ENCODE measurements at places on chromosomes 1 and 21.

DNA sequence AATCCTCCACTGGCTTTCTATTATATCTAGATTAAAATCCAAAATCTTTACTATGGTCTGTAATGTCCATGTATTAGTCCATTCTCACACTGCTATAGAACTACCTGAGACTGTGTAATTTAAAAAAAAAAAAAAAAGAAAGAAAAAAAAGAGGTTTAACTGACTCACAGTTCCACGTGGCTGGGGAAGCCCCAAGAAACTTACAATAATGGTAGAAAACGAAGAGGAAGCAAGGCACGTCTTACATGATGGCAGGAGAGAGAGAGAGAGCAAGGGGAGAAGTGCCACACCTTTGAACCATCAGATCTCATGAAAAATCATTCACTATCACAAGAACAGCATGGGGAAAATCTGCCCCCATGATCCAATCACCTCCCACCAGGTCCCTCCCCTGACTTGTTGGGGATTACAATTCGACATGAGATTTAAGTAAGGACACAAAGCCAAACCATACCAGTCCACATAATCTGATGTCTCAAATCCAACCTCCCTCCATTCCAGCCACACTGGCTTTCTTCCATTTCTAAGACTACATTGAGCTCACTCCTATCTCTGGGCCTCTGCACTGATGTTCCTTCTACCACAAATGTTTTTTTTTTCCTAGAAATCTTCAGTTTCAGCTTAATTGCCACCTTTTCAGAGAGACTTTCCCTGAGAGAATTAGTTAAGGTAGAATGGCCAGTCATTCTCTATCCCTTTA is 92.4 kb downstream of the EIF4G3 start:
- DNase-seq: no peak

DNA sequence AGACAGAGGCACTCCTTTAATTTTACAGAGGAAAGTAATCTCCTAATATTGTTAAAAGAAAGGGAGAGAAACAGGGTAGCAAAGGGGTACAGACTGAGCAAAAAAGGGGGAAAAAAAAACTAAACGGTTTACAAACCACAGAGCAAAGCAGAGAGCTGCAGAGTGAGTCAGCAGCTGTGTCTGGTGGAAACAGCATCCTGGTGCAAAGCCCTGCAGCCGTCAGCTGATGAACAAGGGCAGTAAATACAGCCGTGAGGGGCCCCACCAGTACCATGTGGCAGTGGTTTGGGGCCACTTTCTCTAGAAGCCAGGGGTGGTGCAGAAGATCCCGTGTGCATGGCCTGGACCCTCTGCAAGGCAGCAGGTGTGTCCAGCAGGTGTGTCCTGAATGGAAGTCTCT is 111.3 kb downstream of the ERG start:
- DNase-seq: no peak

- peak; percentile 26 for DNase-seq
Measured at GRCh38 chr1:228833911-228834688, 98.8 kb downstream of the RHOU start.

DNA sequence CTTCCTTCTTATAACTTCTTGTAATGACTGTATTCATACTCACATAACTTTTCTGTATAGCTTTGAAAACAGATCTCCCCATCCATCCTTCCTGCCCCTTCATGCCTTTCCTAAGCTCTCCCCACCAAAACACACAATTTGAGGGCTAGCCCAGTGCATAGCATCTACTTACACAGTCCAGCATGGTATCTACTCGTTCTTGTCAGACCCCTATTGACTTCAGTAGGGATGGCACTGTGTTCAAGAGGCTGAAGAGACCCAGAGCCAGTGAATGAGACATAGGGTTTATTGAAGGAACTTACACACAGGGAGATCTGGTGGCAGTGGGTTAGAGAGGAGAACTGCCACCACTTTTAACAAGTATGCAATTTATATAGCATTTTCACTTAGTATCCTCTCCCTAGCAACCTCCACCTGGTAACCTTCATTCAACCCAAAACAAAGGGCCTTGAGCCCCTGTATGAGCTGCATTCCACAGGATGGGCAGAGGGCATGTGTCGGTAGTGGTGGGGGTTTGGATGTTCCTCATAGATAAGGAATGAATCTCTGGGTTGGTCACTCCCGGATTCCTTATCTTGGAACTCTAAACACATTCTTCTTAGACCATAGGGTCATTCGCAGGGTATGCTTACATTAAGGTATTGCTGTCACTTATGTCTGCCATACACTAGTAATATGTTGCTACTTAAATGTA is 64.9 kb upstream of the GNG12 start:
- DNase-seq: no peak

DNA sequence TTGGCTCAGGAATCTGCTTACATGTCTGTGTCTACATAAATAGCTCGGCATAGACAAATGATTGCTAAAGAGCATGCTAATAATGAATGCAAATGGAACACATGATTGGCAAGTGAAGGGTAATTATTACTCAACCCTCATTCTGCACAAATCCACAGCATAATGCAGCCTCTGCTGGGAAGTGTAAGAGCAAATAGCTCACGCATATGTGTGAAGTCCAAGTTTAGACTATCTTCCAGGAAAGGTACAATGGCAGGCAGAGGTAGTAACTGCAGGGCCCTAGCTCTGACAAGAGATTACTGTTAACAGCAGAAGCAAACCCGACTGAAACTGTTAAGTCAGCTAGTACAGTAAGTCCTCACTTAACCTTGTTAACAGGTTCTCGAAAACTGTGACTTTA is 7.0 kb upstream of the IL6R start:
- DNase-seq: no peak

GRCh38 chr21:34865400-34866241 is 183.5 kb downstream of the RUNX1 start:
- DNase-seq: peak; percentile 79

GRCh38 chr1:230037261-230037660 is 29.8 kb upstream of the GALNT2 start:
- DNase-seq: no peak

- no peak for DNase-seq
Measured at GRCh38 chr1:186740324-186740723, 60.1 kb upstream of the PTGS2 start.

DNA sequence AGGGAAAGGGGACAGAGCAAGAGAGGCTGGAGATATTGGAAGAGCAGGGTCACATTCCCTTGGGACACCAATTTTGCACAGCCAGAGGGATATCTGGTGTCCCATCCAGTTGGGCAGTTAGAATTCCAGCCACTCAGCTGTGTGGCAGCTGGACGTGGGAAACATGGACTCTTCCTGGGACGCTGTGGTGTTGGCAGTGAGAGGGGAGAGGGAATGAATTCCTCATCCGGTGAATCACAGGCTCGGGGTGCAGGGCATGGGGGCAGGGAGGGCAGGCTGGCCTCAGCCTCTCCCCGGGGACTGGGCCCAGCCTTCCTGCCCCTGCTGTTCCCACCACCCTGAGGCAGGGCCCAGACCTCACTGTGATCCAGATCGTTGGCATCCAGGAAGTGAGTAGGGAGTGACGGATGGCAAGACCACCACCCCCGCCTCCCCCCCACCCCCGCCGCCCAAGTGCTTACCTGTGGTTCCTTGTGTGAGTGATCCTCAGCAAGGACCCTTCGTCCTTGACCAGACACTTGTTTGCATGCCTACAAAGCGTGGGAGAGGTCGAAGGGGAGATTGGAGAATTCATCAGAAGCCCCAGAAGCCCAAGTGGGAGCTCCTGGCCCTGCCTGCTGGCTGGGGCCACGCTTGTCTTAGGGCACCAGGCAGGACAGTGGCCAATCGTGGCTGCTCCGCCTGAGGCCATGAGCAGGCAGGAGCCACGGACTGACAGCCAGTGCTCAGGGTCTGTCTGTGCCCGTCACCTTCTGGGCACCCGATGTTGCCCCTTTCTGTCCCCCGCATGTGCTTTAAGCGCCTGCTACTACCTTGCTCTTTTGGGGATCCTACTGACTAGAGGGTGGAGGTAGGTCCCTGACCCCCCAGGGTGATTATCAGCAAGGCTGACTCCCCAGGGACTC is 8.7 kb downstream of the WNT3A start:
- peak; percentile 93 for DNase-seq

DNA sequence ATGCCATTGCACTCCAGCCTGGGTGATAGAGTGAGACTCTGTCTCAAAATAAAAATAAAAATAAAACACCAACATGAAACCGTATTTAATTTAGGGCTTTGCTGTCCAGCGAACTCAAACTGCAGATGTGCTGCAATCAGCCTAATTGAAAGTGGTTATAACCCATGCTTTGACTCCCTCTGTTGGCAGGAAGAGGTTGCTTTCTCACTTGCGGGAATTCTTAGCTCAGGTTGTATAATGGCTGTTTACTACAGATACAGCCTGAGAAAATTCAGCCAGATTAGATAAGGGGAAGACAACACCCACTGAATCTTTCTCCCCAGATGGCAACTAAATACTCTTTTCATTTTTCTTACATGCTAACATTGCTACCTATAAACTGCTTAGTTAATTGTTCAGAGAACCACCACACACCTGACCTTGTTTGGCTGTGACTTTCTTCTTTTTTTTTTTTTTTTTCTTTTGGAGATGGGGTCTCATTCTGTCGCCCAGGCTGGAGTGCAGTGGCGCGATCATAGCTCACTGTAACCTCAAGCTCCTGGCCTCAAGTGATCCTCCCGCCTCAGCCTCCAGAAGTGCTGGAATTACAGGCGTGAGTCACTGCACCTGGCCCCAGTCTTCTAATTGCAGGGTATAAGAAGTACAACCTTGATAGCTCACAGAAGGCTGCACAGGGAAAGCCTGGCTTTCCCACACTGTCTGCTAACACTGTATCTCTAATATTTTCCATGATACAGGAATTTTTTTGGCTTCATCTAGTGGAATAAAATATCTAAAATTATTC is 34.6 kb downstream of the DNTTIP2 start:
- peak; percentile 83 for DNase-seq

DNA sequence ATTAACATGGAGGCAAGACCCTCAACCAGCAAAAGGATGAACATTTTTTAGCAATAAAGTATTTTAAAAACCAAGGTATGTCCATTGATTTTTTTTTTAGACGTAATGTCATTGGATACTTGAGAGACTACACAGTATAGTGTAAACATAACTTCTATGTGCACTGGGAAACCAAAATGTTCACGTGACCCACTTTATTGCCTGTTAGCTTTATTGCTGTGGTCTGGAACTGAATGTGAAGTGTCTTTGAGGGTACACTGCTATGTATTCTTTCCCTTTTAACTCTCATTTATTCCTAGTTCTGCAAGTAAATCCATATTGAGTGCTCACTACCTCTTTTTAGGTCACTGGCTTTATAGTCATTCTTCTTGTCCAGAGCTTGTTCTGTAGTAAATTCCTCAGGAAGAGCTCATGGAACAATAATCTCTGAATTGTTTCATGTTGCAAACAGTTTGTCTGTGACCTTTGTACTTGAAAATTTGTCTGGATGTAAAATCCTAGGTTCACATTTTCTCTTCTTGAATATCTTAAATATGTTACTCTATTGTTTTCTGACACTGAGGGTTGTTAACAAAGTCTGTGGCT is 20.6 kb downstream of the ABCD3 start:
- DNase-seq: no peak

DNA sequence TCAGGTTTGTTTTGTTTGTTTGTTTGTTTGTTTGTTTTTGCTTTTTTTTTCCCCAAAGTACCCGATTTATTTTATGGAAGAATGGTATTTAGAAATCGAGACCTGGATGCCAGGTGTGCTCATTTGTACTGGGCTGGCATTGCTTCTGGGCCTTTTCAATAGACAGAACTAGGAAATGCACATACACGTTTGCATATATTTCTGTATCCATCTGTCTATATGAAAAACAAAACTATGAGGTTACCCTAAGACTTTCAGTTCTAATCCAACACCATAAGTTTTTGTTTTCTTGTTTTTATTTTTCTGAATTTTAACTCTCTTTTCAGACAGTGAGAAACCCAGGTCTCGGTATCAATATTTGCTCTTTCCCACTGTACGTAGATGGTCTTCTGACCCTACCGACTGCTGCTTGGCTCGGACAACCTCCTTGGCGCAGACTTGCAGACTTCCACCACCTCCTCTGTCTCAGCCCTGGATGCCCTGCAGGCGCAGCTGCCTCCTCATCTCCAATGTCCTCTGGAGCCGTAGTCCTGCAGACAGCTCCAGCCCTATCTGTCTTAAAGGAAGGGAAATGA is 171.7 kb downstream of the NEK7 start:
- DNase-seq: no peak

- DNase-seq: no peak
Measured at GRCh38 chr21:17295997-17296396, 216.8 kb upstream of the CXADR start.

GRCh38 chr1:206037581-206037980 is 13.9 kb upstream of the CTSE start:
- DNase-seq: no peak

DNA sequence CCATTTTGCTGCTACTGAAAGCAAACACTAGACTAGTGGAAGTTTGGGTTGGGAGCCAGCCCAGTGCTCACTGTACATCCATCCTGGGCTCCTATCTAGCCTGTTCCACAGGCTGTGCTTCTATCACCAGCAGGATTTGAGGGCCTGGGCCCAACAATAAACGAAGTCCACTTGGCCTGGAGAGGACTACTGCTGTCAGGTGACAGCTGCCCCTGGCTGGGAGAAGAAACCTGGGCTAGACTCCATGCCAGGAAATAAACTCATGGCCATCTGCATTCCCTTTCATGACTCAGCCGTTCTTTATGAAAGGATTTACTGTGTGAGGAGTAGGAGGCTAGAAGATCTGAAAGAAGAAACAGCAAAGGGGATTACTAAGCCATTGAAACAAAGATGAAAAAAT is 35.5 kb downstream of the COLGALT2 start:
- peak; percentile 68 for DNase-seq

DNA sequence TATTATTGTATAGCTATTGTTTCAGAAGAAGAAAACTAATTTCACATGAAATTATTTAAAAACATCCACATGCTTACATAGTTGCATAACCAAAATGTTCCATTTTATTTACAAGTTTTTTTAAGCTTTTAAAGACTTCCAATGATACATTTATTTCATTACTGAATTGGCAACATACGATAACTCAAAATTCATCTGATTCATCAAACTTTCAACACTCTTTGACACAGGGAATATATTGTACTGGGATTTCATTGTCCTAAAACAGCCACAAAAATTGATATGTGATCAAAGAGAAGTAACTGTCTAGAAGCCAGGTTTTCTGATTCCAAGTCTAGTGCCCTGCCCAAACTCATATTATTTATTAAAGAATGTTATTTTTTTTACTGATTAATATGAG is 131.4 kb upstream of the USP24 start:
- DNase-seq: no peak

DNA sequence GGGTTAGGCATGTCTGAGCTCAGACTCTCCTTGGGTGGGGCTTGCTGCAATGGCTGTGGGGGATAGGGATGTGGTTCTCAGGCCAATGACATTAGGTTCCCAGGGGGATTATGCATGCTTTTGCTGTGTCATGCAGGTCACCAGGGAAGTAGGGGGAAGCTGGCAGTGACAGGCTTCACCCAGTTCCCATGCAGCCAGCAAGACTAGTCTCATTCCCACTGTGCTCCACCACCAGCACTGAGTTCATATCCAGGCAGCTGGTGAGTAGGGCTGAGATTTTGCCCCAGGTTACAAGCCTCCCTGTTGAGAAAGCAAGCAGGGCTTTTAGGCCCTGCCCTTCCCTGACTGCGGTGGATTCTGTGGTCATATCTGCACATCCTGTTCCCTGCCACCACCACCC is 32.1 kb upstream of the PLA2G5 start:
- DNase-seq: peak; percentile 27

- DNase-seq: peak; percentile 70
Measured at GRCh38 chr1:79198832-79199231, 192.3 kb upstream of the ADGRL4 start.

All from MCF 10A (cell line).